ENCODE measurements at places on chromosomes 2 and 18.

DNA sequence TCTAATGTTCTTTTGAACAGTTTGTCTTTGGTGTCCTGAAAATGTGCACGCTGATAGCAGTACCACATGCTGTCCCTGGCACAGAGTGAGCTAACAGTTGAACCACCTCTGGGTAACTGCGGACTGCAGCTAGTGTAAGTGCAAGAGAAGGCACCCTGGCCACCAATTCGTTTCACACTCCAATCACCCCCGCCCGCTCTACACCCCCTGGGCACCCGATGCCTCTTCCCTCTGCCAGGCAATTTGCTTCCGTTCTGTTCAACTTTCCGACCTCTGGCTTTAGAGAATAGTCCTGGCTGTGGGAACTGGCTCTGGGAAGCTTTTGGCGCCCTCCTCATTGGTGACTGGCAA, 1.4 kb downstream of the DOCK10 start:
- DNase-seq = peak; percentile 60

DNA sequence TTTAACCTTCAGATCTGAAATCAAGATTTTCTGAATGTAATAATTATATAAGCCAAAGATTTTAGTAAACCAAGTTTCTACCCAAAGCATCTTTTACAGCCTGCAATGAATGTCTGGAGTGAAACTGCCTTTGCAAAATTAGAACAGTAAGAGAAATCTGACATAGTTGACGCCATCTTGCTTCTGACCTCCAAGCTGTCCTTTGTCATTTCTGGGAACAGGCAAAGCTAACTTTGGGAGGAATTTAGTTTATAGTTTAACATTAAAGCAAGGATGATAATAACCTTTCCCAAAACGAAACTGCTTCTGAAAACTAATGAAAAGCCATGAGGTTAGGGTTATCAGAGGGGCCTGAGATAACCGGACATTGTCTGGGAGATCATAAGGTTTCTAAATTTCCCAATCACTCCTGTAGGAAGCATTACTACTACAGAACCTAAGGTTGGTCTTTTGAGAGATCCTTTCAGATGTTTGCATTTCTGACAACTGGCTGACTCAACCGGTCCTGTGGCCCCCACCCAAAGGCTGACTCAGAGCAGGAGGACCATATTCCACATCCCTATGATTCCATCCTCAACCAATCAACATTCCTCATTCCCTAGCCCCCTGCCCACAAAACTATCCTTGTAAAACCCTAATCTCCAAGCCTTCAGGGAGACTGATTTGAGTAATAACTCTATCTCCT, 124.5 kb downstream of the TMEM131 start:
- no peak for DNase-seq

DNA sequence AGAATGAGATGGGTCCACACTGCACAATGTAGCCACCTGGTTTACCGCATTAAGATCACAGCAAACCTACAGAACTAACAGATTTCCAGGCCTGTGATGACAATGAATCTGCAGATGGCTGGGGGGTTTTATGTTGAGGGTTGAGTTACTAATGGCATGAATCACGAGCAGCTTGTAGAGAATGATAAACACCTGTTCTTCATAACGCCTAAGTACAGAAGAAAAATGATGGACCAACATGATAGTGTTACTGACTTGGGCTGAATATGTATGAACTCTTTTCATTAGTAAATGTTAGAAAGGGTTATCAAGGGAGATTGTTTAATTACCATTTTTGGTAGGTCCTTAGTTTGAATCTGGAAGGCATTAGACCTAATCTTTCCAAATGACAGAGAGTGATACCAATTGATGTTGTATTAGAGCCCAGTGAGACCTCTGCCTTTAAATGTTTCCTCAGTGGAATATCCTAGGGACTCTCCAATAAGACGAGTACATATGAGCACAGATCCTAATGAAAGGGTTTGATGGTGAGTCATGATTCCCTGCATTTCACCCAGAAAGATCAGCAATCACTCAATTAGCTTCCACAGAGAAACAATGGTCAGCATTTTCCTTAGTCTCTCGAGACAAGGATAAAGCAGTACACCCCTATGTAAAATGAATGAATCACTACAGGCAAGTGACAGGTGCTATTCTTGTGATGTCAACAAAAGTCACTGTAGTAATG, 243.8 kb downstream of the DLGAP1 start:
- DNase-seq = no peak

GRCh38 chr2:48728840-48729239, 26.7 kb downstream of the LHCGR start:
- no peak for DNase-seq

DNA sequence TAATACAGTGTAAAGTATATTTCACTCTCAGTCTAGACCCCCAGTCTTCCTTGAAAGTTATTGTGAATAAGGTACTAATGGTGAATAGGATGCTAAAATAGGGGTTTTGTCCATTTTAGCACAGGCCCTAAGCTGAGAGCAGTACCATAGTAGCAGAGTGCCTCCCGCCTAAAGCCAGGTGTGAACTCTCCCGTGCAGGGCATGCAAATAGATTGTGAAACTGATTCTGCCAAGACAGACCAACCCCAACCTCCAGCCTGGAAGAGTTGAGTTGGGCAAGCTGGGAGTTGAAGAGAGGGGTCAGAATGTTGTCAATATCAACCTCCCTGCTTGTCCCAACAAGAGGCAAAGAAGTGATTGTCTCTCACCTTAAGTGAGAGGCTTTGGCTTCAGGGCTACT, 97.4 kb upstream of the CYRIA start:
- DNase-seq = no peak

- DNase-seq = no peak
These were observed 28.1 kb downstream of the PIK3C3 start for GRCh38 chr18:41982942-41983660.

DNA sequence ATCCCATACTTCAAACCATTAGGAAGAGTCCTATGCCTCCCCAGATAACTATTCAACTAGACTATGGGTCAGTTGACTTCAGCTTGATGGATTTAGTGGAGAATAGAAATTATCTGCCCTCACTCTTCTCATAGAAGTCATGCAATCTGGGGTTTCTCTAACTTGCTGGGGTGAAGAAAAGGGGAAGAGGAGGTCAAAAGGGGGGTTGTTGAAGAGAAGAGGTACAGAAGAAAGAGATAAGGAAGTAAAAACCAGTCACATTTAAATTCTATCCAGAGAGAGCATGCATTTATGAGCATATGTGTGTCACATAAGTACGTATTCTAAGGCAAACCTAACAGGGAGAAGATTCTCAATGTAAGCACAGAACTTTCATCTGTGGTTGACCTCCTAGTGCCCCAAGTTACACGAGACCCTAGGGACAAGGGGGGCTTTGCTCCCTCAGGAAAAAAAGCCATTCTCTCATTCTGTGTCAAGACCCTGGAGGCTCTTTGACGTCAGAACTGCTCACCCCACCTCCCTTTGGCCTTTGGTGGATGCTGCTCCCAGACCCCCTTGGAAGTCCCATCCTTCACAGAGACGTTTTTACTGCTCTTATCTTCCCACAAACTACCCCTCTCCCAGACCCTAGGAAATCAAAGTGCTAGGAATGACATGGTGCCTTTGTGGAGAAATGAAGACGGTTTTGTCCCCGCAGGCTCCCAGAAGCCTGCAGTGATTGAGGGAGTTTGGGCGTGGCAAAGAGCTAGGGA, 236.8 kb upstream of the TNP1 start:
- DNase-seq = no peak

DNA sequence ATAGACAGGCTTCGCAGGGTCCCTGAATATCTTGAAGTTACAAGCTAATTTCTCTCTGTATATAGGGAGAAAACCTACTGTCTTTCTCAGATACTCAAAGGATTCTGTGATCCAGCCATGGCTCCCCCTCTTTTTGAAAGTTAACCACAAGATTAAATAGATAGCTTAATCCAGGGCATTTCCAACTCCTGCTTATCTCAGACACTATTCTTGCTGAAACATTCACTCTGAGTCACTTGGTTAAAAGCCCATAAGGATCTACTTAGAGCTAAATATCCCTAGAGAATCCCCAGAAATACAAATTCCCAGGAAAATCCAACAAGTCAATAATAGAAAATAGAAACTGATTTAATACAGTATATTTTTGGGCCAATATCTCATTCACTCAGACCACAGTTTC, 179.1 kb upstream of the LYPD1 start:
- DNase-seq = no peak

- no peak for DNase-seq
These were observed 4.6 kb downstream of the ITGA6 start for GRCh38 chr2:172431993-172432392.
